H7 (cell line): ENCODE measurements at places on chromosomes 5 and 9. TPM values are rescaled to one million over a fixed set of nuclear protein-coding genes. Genes with fewer than 3 reads are reported as not detected.

DNA sequence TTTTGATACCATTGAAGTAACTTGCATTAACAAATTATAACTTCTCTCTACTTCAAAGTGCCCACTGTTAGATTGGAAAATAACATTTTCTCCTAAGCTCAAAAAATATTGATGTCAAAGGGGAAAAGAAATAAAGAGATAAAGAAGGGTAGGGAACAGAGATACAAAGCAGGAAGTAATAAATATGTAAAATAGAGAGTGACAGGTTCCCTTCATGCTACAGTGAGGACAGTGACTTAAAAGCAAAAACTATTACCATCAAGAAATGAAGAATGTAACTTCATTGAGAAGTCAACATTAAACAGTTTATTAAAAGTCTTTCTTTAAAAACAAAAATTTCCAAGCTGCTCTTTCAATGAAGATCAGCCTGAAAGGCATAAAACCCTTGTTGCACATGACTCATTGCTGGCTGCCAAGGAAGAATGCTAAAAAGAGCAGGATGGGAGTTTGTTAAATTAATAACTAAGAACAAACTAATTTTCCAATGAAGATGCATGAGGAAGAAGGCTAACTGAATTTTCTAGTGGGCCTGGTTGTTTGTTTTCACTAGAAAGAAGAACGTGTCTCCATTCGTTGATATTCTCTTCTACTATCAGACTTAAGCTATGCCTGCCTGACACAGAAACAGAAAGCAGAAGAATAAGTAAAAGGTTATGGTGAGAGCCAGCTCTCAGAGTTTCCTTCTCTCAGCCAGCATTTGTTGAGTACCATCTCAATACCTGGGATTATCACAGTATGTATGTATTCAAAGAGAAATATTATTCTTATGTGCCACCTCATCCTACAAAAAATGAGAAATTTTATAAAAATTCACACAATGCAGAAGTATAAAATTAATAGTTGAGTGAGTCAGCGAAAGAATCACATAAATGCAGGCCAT is 197.8 kb upstream of the NREP start:
- DNase-seq, result no peak

Gene DENND4C
- 21.4 and 35.7 TPM in 2 replicates for total RNA-seq

DNA sequence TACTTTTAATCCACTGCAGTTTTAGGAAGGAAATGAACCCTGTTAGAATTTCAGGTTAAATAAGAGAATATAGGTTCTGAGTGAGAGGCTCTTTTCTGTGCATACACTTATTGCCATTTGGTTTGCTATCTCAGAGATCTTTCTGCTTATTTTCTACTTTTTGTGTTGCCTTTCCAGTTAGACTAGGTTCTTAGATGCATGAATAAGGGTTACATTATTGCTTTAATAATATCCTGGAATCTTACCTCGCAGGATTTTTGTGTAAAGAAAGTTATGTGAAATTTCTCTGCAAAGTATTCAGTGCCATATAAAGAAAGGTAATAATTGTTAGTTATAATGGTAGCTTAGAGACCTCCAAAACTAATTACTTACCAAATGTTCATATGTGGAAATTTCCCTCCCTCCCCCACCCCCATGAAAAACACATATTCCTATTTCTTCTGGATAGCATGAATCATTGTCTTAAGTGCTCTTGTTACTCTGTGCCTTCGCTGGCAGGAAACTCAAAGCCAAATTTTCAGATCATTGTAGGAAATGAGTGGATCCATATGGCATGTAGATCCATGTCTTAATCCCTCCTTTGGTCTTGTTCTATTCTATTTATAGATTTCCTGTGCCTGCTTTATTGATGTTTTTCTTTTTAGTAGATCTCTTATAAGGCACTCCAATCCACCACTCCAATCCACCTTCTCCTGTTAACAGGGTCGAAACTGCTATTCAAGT is 2.7 kb upstream of the APBA1 start:
- DNase-seq, result no peak

Gene TESK1
- total RNA-seq, result 6.0 and 11.9 TPM in 2 replicates

GRCh38 chr9:118529210-118529609 is 825.0 kb downstream of the TLR4 start:
- no peak for DNase-seq

DNA sequence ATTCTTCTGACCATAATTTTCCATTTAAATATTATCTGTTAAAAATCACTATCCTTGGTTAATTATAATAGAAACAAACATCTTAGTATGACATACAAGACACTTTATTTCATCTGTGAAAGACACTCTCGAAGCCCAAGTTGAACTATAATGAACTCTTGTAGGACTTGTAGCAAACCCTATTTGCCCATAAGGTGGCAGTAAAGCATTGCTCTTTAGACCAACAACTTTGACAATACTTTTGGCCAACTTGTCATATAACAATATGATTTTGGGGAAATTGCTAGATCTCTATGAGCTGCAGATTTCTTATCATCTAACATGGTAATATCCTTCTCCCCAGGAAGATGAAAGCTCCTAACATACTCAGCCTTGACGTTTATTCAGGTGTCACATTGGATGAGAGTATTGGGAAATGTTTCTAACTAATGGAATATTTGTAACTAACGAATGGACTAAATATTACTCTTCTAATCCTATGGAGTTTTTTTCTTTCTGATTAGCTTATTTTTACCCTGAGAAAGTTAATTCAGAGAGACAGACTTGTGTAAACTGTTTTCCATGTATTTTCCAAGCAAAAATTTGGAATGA is 11.0 kb downstream of the SPINK14 start:
- DNase-seq, result no peak

- DNase-seq, result no peak
Measured at GRCh38 chr9:94127806-94128205, 43.5 kb downstream of the PTPDC1 start.

- DNase-seq, result no peak
Measured at GRCh38 chr5:50340757-50341156, 100.3 kb downstream of the EMB start.

Gene WNT8A
- 7.5 and 13.2 TPM in 2 replicates for total RNA-seq

DNA sequence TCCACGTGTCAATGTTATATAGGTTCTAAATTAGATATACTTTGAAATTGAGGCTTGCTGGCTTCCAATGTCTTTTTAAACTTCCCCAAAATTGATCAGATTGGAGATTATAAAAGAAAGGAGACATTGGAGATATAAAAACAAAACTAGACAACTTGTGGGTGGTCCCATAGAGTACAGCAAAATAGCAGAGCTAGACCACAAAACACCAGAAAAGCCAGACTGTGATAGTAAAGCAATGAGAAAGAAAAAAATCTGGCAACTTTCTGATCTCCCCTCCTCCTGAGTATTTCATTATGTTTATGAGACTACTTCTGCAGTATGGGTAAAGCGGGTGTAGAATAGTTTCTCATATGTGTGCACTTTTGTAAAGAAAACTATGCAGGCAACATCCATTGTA is 713.8 kb upstream of the MEF2C start:
- DNase-seq, result no peak
